ENCODE measurements at places on chromosomes 12 and 14.
A peak's percentile ranks its signal among the peaks of the same experiment; 100 is the strongest.

GRCh38 chr12:130521375-130522124 lies 183.9 kb downstream of the PIWIL1 start:
- no peak for DNase-seq

DNA sequence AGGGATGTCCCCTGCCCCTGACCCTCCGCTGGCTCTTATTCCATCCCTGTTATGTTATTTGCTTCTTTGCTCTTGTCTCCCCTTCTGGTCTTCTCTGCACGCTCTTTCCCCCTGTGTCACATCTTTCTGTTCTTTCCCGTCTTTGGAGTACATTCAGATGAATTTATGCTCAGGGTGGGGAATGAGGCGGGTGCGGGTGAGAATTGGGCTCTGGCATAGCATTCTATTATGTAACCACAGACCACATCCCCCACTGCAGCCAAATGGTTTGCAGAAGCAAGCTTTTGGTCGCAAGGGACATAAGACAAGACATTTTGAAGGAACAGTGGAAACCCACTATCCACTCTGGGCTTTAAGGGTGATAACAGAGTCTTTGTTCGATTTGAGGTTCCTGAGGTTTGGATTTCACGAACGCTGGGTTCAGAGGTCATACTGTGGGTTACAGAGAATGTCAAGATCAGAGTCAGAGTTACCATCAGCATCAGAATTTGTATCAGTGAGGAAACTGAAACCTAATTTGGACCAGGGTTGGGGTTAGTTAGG lies 3.8 kb downstream of the ENDOU start:
- DNase-seq = peak; percentile 42

- DNase-seq = no peak
Measured at GRCh38 chr14:104794993-104795780, at the start of gene AKT1. Gene AKT1 (minus strand): TSS chr14:104795748. CDS start chr14:104792643, 3,105 bp downstream.

GRCh38 chr12:52613384-52614030 lies 4.9 kb downstream of the KRT73 start:
- peak; percentile 30 for DNase-seq

- DNase-seq = no peak
Measured at GRCh38 chr14:105151838-105152793, 16.5 kb downstream of the JAG2 start.

- DNase-seq = no peak
Measured at GRCh38 chr12:64627771-64628170, 17.5 kb downstream of the RASSF3 start.

DNA sequence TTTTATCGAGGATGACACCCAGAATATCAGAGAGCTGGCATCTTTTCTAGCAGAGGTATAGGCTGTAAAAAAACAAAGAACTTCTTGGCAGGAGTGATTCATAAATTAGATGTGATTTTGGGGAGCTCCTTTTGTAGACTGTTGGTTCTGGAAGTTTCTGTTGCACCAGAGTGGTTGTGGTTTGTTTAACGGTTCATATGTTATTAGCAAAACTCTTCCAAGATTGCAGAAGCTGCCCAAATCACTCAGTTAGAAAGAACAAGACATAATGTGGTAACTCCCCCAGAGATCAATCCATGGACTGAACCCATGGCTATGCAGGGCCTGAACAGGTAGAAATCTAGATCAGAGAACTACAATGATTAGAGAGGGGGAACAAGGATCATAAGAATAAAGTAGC lies 6.7 kb upstream of the RNASE10 start:
- DNase-seq = no peak

DNA sequence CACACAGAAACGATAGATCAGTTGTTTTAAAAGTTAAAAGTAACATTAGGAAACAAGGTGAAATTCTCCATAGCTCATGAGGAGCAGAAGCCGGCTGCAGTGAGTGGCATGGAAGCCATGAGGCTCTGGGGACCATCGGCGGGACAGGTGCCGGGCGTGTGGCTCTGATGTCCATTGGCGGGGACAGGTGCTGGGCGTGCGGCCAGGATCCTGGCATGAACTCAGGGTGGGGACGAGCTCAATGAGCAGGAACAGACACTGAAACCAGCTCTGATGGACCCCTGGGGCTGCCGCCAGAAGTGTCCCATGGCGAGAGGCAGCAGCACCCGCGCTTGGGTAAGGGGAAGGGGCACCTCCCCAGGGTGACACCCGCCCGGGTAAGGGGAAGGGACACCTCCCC lies 75.1 kb downstream of the NOC4L start:
- DNase-seq = no peak

DNA sequence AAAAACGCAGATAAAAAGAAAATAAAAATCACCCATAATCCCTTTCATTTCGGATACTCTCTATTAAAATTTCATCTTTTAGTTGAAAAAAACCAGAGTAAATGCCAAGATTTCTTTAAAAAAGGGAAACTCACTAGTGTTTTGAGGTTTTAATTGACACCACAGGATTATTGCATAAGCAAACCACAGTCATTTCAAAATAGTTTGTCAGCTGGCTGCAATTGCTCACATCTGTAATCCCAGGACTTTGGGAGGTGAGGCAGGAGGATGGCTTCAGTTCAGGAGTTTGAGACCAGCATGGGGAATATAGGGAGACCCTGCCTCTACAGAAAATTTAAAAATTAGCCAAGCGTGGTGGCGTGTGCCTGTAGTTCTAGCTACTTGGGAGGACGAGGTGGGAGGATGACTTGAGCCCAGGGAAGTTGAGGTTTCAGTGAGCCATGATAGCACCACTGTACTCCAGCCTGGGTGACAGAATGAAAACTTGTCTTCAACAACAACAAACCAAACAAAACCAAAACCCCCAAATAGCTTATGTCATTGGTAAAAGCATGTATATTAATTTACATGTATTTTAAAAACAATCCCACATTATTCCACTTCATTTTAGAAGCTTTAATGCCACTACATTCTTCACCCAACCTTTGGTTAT lies 48.8 kb downstream of the SYNE2 start:
- no peak for DNase-seq

DNA sequence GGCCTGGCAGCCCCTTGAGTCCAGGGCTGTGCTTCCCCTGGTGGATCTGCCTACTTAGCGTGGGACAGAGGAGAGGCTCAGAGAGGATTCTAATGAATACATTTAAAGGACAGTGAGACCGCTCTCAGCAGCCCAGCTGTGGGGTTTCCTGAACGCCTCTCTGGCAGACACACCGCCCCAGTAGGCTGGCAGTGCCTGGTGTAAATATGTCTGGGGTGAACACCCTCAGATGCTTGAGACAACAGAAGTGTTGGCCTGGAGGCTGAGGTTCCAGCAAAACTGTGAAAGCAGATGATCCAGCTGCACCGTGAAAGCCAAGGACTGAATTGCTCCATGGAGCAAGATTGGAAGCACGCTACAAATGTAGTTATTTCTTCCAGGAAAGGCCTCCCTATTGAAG lies 55.1 kb downstream of the LRRC74A start:
- DNase-seq = no peak

DNA sequence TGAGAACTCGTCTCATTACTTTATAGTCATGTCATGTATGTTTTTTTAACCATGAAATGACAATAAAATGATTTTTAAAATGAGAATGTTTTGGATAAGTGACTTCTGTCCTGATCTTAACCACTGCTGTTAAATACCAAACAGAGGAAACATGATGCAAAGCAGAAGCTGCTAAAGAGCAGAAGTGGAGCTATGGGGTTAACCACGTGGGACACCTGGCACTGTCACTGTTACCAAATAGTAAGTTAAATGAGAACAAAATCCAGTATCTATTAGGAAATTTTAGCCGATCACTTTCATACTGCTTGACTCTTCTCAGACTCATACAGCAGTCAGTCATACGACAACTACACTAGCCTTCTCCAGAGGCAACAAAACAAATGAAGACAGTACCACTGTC lies 82.4 kb downstream of the SCAF11 start:
- DNase-seq = no peak

DNA sequence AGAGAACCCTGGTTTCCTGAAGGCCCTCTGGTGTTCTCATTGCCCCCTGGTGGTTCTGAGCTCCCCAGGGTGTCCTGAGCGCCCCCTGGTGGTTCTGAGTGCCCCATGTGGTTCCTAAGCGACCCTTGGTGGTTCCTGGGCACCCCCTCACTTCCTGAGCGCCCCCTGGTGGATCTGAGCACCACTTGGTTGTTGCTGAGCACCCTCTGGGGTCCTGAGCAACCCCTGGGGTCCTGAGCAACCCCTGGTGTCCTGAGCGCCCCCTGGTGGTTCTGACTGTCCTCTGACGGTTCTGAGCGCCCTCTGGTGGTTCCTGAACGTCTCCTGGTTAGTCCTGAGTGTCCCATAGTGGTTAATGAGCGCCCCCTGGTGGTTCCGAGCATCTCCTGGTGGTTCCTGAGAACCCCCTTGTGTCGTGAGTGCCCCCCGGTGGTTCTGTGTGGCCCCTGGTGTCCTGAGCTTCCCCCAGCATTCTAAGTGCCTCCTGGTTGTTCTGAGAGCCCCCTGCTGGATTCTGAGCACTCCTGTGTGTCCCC lies 568.3 kb downstream of the TMEM121 start:
- DNase-seq = no peak

GRCh38 chr14:56555921-56556570 lies 23.6 kb upstream of the TMEM260 start:
- no peak for DNase-seq

GRCh38 chr12:28026701-28027100 lies 54.2 kb upstream of the PTHLH start:
- DNase-seq = no peak

DNA sequence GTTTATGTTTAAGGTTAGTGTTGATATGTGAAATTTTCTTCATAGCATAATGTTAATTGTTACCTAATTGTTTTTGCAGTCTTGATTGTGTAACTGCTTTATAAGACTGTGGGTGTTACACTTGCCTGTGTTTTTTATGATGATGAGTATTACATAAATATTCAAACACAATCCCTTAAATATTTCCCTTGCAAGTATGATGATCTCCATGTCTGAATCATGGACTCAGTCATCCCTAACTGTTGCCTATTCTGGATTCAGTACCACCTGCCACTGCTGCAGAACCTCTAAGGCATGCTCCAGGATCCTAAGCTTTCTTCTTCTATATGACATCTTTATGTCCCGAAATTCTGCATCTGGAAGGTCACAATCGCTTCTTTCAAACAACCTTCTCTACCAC lies 246.3 kb upstream of the CLEC14A start:
- no peak for DNase-seq

- DNase-seq = no peak
Measured at GRCh38 chr14:75926431-75927115, 55.2 kb downstream of the TGFB3 start.

GRCh38 chr12:105040476-105040875 lies 43.8 kb downstream of the ALDH1L2 start:
- DNase-seq = no peak

- no peak for DNase-seq
Measured at GRCh38 chr14:30227876-30228275, 300.2 kb upstream of the PRKD1 start.

GRCh38 chr12:132006056-132006680 lies 56.4 kb downstream of the EP400 start:
- DNase-seq = no peak
